ENCODE measurements at places on chromosomes 4 and X.

DNA sequence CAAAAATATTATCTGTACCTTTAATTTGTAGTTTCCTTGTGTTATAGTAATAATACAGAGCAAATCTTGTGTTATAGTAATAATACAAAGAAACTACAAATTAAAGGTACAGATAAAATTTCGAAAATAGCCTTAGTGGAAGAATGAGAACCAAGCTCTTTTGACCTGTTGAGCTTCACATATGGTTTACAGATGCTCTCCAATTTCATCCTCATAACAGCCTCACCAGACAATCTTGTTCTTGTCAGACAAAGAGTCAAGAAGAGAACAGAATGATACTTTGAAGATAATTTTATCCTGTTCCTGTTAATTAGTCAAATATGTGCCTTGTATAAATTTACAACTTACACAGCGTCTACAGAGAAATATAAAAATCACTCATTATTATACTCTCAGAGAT, 12.8 kb downstream of the ATXN3L start:
- no peak for DNase-seq

- DNase-seq: no peak
Measured at GRCh38 chr4:36310793-36311192, 29.4 kb downstream of the DTHD1 start.

GRCh38 chr4:128908735-128909134, 99.2 kb downstream of the JADE1 start:
- DNase-seq: no peak

DNA sequence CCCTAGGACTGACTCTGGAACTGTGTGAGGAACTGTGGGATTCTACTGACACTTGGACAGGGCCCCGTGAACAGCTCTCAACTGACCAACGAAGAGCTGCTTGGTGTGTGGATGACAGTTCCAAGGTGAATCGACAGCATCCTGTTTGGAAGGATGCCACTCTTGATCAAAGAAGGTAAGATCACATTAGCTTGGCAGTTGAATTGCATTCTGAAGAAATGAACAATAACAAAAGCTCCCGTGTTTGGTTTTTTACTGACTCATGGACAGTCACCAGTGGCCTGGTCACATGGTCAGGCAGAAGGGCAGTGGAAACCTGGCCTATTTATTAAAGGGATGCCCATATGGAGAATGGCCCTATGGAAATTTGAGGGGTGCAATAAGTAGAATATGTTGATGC, 33.1 kb upstream of the GPR34 start:
- no peak for DNase-seq

DNA sequence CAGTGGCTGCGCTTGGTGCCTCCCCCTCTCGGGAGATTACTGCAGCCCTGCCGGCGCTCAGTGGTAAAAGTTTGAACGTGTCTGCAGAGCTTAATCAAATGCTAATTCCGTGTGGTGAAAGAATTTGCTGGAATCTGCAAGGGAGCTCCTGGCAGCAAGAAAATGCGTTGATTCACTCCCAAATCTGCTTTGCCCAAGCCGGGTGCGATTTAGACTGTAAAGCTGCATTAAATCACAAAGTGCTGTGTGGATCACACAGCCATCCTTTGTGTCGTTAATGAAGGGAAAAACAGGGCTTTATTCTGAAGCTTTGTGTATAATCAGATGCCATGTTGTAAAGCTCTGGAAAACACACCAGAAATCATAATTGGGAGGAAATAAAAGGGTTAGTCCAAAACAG, 444.1 kb downstream of the BCOR start:
- DNase-seq: no peak

GRCh38 chrX:149762696-149763614, 10.9 kb upstream of the HSFX1 start:
- no peak for DNase-seq

DNA sequence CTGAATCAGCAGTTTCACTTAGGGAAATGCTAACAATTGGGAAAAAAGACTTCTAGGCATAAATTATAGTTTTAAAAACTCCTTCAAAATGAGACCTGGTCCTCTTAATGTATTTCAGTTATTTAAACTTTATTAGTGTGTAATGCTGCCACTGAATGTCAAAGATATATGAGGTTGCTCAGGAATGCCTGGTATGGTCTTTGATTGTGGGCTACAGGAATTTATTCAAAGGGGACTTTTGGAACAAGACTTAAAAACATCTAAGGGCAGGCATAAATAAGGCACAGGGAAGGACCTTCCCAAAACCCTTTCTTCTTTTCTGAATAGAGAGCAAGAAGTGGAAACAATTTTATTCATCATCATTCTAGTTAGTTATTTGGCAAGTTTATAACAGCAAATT, 439.1 kb downstream of the TLL1 start:
- DNase-seq: no peak

DNA sequence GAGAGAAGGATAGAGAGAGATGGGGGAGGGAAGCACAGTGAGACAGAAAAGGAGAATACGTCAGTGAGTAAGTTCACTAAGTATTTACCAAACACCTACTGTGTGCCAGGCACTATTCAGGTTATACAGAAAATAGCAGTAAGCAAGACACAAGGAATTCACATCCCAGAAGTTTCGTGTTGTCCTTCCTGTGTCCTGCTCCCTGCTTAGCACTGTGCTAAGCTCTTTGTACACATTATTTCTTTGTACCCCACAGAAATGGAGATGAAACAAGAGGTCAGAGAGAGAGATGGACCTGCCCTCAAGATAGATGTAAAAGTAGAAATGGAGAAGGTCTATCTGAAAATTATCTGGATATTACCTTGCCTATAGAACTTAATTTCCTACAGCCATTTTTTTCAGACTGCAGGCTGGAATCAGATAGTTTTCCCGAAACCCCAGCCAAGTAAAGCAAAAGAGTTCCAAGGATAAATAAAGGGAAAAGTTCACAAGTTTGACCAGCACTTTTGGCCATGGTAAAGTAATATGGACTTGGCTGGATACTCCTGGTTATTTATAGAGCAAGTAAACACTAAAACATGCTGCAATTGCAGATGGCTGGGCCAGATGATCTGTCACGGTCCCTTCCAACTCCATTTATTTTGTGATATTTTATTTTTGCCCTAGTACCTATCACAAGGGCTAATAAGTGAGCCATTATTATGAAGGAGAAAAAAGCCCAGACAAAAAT, 353.7 kb upstream of the SLC7A11 start:
- DNase-seq: no peak

GRCh38 chr4:100796332-100796731, 278.5 kb upstream of the EMCN start:
- no peak for DNase-seq

DNA sequence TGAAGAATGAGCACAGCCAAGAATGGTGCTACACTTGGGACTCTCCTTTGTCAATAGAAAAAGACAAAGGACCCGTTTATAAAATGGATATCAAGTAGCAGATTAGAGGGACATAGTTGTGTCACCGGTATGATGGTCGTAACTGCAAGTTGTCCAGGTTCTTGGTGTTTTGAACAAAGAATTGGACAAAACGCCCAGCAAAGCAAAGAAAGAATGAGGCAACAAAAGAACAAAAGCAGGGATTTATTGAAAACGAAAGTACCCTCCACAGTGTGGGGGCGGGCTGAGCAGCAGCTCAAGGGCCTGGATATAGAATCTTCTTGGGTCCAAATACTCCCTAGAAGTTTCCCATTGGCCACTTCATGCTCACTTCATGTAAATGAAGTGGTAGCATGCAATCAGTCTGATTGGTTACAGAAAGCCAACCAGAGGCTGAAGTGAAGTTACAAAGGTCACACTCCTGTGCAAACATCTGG, 54.7 kb downstream of the SHROOM3 start:
- DNase-seq: no peak

- DNase-seq: no peak
Measured at GRCh38 chr4:180635281-180635680, 1607.9 kb upstream of the TENM3 start.

DNA sequence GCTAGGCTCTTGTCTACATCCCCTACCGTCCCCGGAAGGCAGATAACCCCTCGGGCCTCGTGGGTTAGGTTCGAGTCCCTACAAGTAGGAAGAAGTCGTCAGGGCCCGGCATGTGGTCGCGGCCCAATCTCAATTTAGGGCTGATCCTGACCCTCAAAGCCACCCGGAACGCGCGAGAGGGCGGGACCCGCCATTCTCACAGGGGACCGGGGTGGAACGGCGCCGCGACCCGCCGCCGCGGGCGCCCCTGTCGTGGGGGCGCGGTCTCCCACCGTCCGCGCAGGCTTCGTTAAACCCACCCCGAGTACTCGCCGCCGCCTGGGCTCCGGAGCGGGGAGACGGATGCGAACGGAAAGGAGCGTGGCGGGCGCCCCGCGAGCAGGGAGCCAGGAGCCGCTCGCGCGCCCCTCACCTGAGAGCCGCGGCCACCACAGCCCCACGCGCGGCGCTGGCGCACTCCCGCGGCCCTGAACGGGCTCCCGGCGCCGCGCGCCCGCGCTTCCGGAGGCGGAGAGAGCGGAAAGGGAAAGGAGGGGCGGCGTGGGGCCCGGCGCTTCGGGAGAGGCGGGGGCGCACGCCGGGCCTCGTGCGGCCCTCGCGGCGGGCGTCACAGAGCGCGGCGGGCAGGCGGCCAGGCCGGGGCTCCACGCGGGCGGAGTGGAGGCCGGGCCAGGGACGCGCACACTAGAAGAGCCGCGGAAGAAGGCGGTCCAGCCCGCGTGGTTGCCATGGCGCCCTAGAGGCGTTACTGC, at the start of gene CFAP97:
Gene CFAP97, minus strand, starts transcription at position 515 of the 752 bp plus-strand sequence. CDS start 12,804 bp downstream, outside the sequence.
- peak; percentile 64 for DNase-seq

DNA sequence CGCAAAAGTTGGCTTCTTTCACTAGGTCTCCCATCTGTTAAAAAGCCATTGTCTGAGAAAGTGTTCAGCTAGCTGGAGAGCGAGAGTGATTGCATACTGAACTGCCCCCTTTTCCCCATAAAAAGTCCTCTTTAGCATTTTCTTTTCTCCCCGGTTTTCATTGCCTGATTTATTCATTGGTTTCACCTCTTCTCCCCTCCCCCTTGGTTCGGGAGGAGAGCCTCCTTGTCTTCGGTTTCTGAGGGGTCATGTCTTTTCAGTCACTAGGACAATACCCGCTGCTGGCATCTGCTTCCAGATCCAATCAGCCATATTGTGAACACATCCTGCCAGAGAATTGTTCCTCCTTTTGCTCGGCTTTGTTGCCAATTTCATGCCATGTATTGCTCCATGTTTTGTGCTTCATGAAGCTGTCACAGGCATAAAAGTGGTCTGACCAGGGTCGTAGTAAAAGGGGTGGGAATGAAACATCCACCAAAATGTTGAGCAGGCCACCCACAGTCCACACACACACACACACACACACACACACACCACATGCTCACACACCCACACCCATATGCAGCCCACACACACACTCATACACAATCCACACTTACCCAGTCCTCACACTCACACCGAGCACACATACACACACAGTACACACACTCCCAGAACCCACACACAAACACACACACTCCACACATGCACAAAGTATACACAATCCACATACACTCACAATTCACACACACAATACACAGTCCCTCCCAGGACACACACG, 136.0 kb downstream of the NKX6-1 start:
- no peak for DNase-seq

DNA sequence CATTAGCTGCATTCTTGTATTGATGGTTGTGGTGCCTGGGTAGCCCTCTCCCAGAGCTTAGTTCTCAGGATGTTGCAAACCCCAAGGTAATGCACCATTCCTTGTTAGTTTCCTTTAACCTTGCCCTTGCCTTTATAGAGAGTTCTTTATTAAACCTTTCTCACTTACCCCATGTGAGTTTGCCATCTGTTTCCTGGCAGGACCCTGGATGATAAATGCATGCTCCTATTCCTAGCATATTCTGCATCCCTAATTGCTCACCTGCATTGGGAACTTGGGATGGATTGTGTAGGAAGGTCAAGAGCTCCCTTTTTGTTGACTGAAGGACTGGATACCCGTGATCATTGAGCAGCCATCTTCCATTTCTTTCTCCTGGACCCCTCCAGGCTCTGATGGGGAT, 59.9 kb upstream of the AP1S2 start:
- no peak for DNase-seq

DNA sequence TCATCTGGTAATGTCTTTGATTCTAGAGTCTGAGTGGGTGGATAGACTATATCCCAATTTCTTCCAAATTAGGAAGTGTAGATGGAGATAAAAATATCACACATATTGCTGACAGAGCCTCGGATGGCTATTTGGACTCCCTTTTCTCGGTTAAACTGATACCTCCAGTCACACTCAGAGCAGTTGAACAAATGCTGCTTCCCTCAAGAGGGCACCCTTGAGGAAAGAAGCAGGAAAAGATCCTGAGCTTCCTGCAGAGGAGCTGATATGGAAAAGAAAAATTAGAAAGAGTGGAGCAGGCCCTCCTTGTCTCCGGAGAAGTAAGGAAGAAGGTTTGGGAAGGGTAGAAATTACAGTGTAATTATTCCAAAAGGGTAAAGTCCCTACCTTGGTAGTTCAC, 96.2 kb upstream of the CCSER1 start:
- DNase-seq: no peak

DNA sequence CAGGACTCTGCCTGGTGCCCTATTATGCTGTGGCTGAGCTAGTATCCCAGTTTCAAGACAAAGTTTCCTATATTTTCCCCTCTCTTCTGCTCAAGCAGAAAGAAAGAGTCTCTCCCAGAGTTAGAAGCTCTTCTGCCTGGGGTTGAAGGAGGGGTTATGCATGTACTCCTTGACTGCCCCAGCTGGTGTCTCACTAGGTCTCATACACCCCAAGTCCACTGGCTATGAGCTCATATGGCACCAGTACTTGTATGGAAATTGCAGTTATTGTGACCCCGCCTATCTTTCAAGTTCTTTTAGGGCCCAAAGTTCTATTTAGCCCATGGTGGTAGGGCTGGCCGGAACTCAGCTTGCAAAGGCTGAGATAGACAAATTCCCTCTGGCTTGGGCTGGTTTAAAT, 131.8 kb downstream of the NBDY start:
- no peak for DNase-seq

DNA sequence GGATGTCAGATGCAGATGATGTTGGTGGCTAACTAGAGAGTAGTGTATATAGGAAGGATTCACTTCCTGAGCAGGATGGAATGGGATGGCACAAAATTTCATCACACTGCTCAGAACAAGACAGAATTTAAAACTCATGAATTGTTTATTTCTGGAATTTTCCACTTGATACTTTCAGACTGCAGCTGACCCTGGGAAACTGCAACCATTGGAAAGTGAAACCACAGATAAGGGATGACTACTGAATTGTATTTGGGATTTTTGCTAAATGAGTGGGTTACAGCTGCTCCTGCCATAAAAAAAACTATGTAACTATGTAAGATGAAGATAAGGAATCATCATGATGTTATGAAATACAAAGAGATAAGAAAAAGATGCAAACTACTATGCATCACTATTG, 51.4 kb downstream of the NPY5R start:
- DNase-seq: no peak

- DNase-seq: no peak
Measured at GRCh38 chr4:179919587-179919986, 2323.6 kb upstream of the TENM3 start.

- DNase-seq: no peak
Measured at GRCh38 chrX:140274811-140275525, 229.9 kb downstream of the SOX3 start.

GRCh38 chrX:54994668-54995351, 822 bp upstream of the PFKFB1 start:
- DNase-seq: no peak

DNA sequence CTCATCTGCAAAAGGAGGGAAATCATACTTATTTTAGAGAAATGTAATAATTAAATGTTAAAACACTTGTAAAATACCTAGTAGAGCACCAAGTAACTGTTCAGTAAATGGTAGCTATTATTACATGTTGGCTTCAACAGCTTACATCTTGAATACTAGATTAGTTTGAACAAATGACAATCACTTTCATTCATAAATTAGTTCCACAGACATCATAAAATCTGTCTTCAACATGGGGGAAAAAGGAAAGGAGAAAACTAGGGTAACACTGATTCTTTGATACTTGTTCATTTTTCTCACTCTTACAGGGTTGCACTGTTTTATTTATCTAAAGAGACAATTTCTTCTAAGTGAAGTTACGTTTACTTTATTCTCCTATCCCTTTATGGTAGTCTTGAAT, 51.7 kb downstream of the CHM start:
- no peak for DNase-seq
